ENCODE measurements at places on chromosomes 7 and 10. TPM values are rescaled to one million over a fixed set of nuclear protein-coding genes. Genes with fewer than 3 reads are reported as not detected.

PON1 gene
- total RNA-seq, result not detected

DNA sequence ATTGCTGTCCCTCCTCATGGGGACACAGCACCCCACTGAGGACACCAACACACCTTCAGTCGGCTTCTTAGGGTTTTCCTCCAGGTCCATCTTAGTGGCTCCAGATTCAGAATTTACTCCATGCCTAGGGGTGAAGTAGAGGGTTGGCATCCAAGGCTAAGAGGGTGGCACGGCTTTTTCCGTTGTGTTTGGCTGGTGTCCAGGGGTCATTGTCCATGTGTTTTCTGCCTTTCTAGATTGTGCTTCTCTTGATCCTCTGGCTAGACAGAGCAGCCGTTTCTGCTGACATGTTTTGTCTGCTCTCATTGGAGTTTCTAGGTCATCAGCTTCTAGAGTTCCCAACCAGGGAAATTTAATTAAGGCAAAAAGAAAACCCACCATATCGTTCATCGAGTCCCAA is 291.6 kb upstream of the CELF2 start:
- DNase-seq, result no peak

GRCh38 chr7:73971322-73971703 is 56.7 kb upstream of the ELN start:
- DNase-seq, result no peak

SLC16A9 gene
- total RNA-seq, result 0.42 TPM

- DNase-seq, result no peak
These were observed 186.7 kb upstream of the HGF start for GRCh38 chr7:81956520-81956919.

Measured in left cardiac atrium (tissue), 4 donors.